Esophagus muscularis mucosa (tissue), 4 donors: ENCODE measurements at places on chromosomes 13 and 19. TPM values are rescaled to one million over a fixed set of nuclear protein-coding genes. Genes with fewer than 3 reads are reported as not detected.

MYO1F gene
- 19.1 TPM for total RNA-seq

DNA sequence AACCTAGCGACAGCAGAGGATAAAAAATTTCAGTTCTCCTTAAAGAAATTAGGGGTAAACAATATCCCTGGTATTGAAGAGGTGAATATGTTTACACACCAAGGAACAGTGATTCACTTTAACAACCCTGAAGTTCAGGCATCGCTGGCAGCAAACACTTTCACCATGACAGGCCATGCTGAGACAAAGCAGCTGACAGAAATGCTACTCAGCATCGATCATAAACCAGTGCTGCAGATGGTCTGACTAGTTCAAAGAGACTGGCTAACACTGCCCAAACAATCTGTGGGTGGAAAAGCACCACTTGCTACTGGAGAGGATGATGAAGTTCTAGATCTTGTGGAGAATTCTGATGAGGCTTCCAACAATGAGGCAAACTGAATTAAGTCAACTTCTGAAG is 19.9 kb upstream of the ACOD1 start:
- DNase-seq = no peak

KLC3 gene
- not detected for total RNA-seq

- peak; percentile 50 for DNase-seq
Measured at GRCh38 chr13:45621950-45622349, 6.4 kb upstream of the ERICH6B start.

ERICH4 gene
- total RNA-seq = not detected

DNA sequence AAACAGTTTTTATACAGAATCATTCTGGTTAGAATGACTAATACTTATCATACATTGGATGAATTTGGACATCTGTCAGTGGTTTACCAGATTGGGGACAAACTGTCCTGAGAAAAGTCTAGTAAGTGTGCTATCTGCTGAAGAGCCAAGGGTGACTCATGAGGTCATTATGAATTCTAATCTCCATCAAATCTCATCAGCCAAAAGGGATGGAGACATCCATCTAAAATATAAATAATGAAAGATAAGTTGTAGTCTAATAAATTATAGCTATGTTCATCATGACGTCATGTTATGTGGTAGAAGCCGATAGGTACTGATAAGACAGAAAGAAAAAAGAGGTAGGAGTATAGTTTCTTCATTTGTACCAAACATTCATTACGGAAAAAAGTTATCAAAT is 804.4 kb downstream of the PCDH9 start:
- no peak for DNase-seq

GRCh38 chr13:83536153-83536552 is 346.1 kb downstream of the SLITRK1 start:
- no peak for DNase-seq

GRCh38 chr13:24217601-24218281 is 57.2 kb downstream of the SPATA13 start:
- DNase-seq = no peak

DNA sequence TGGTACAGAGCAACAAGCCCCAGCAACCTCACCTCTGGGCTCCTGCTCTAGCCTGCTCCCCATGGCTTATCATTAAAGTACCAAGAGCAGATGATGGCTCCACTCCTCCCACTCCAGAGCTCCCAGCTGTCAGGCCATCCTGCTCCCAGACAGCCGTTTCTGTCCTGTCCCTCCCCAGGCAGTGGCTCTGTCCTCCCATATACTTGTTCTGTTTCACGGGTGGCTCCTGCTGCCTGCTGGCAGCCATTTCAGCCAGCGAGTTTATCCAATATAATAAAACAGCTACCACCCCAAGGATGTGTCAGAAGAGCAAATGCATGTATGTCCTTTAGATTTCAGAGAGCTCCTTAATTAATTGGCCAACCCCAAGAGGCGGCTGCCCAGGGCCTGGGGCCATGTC is 79.4 kb upstream of the VSTM2B start:
- peak; percentile 90 for DNase-seq

GRCh38 chr19:49114630-49115363 is 627 bp downstream of the LIN7B start:
- DNase-seq = no peak

DNA sequence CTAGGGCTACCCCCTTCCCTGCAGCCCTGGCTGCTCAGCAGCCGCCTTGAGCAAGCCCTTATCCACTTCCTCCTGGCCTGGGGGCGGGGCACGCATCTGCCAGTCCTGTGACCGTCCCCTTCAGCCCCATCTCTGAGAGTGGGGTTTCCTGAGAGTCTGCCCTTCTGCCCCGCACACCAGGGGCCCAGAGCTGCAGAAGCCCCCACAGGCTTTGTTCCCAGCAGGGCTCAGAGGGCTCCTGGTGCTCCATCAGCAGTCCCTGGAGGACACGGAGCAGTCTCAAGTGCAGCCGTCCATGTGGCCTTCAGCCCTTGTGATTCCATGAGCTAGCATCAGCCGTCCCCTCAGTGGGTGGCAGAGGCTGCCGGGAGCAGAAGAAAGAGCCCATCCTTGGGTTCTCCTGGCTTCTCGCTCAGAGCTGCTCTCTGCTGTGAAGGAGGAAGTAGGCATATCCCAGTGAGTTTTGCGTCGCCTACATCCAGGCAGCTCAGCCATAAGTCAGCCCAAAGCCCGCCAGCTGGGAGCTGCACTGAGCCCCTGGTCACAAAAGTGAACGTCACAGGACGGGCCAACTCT is 16.3 kb downstream of the MYO9B start:
- no peak for DNase-seq
